ENCODE measurements at places on chromosomes 2 and 18.

DNA sequence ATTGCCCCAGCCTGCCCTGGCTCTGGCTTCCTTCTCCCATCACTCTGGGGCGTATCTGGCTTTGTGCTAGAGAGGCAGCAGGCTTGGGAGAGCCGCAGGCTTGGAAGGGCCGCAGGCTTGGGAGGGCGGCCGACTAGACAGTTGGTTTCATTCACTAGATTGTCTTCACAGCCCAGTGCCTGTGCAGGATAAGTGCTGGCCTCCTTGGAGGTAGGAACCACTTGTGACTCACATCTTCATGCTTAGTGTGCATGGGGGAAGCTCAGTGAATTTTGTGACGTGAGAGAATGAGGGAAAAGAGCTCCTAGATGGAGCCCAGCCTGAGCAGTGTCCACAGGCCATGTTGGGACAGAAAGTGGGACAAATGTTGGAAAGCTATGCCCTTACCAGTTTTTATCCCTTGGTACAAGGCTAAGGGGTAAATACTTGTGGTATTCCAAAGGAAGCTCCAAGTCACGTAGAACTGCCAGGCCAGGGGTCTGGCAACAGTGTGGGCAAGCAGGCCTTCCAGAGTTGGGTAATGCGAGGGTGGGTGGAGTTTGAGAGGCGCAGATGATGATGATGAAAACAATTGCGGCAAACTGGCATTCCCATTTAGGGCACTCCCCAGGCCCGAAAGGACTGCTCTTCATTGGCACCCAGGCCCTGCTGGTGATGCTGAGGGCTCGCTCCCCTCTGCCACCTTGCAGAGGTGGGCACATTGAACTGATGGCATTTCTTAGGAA is 100.1 kb downstream of the DDX1 start:
- no peak for DNase-seq

GRCh38 chr2:121596221-121597080 is 52.8 kb downstream of the CLASP1 start:
- peak; percentile 60 for DNase-seq

DNA sequence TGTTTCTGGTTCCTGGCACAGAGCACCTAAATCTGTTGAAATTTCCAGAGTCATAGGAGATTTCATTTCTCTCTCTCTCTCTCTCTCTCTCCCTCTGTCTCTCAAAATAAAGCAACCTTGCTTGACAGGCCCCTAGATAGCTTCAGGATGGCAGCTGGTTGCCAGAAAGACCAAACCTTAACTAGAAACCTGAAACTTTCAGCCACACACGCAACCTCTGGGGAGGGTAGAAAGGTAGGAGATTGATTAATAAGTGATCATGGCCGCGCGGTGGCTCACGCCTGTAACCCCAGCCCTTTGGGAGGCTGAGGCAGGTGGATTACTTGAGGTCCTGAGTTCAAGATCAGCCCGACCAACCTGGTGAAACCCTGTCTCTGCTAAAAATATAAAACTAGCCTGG is 1885.4 kb upstream of the CELF4 start:
- no peak for DNase-seq

DNA sequence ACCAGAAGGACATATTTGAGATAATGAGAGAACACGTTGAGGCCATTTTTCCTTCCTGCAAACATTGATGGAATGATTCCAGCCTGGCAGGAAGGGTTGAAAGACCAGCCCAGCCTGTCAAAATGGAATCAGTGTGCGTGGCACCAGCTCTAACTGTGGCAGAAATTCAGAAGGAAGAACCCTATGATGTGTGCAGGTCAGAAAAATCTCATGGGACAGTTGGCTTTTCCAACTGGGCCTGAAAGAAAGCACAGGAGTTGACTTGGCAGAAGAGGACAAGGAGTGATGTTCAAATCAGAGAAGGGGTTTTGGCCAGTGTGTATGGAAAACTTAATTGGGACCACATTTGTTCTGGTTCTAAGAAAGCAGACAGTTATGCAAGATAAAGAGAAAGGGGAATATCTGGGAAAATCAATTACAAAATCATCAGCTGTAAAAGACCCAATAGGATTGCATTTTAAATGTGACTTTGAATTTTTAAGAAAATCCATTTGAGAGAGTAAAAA is 192.8 kb upstream of the PID1 start:
- DNase-seq: peak; percentile 52

GRCh38 chr18:59605633-59606192 is 91.5 kb downstream of the CCBE1 start:
- no peak for DNase-seq

GRCh38 chr2:164714471-164714870 is 93.2 kb upstream of the GRB14 start:
- no peak for DNase-seq

- no peak for DNase-seq
Observed at GRCh38 chr2:200254773-200255172, 51.7 kb upstream of the SPATS2L start.

DNA sequence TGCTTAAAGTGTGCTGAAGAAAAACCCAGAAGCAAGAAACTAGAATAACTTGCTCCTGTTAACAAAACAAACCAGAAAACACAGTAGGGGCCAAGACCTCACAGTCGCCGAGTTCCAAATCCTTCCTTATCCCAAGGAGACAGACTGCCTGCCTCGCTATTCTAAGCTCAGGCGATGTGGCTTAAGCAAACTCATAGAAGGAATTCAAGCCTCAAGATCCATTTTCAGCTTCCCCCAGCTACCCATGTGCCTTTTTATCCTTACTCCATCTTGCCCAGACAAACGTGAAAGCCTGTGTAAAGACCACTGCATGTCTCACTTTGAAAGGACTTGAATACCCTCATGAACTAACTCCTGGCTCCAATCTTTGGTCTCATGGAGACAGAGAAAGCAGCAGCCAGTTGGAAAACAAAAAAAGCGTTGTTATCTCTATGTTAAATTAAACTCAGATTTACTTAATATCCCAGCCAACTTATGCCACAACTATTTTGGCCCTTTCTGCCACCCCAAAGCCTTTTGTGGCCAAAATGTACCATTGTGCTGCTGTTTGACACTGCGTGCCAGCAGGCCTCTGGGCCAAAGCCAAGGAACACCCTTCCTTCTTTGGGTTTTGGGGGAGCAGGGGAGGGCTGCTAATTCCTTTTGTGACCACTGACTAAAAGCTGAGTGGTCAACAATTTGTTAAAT is 123.2 kb upstream of the FZD5 start:
- DNase-seq: no peak

GRCh38 chr2:8238521-8239230 is 443.2 kb upstream of the ID2 start:
- DNase-seq: no peak

DNA sequence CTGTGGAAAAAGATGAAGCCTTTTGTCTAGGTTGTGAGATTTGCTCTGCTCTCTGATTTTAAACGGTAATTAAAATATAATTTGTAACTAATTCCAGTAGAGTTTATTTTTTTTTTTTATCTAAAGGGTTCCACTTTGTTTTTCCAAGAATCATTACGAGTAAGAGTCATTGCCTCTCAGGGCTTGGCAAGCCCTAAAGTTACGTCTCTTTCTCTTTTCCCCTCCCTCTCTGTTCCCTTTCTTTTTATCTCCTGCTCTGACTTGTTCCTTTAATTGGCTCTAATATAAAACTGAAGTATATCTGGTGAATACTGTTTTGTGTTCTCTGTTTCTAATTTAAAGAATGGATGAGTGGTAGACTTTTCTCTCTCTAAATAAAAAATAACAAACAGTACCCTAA is 75.8 kb downstream of the CALCRL start:
- peak; percentile 75 for DNase-seq

DNA sequence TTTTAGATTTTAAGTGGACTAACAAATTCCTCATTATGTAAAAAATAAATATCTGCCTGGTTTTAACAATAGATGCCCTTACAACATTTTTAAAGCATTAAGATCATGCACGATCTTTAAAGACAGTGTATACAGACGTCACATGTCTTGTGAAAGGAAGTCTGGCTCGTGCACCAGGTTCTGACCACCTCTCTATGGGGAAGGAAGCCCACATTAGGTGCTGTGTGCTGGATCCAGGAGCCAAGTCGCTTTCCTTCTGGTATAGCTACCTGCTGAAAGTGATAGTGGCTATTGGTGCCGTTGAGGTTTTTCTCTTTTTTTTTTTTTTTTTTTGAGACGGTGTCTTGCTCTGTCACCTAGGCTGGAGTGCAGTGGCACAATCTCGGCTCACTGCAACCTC is 116.5 kb downstream of the NCK2 start:
- DNase-seq: no peak

- DNase-seq: no peak
Observed at GRCh38 chr2:43518181-43518580, 77.7 kb downstream of the THADA start.

Data from fibroblast of mammary gland (primary cell).